ENCODE measurements at places on chromosomes 4 and X.

DNA sequence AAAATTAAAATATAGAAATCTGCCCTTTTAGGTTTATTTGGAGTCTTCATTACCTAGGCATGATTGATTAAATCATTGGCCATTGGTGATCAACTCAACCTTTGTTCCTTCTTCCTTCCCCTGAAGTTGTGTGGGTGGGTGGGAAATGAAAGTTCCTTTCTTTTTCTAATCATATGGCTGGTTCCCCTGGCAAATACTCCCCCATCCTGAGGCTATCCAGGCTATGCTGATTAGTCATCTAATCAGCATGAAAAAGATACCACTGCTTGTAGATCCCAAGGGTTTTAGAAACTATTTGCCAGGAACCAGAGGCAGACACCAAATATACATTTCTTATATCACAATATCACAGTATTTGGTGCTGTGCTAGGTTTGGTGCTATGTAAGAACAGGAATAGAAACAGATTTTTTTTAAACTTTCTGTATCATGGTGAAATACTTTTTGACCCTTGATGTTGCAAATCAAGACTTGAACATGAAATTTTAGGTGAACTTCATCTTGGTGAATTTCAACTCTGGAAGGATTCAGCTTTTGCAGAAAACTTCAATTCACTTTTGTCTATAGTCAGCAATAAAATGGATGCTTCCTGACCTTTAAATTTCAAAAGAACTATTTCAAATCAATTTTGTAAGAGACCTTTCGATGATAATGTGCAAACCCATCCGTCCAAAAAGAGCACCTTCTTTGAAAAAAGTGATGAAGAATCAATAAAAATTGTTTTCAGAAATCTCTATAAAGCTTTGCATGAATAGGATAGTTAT, 71.1 kb downstream of the CCSER1 start:
- no peak for DNase-seq

GRCh38 chrX:151513472-151513871, 50.0 kb upstream of the PASD1 start:
- no peak for DNase-seq

GRCh38 chrX:155767051-155767875, 113.9 kb upstream of the VAMP7 start:
- peak; percentile 1 for DNase-seq

- no peak for DNase-seq
Observed at GRCh38 chrX:113058634-113059033, 218.0 kb upstream of the AMOT start.

- no peak for DNase-seq
Observed at GRCh38 chr4:101824500-101824899, 34.0 kb downstream of the BANK1 start.

DNA sequence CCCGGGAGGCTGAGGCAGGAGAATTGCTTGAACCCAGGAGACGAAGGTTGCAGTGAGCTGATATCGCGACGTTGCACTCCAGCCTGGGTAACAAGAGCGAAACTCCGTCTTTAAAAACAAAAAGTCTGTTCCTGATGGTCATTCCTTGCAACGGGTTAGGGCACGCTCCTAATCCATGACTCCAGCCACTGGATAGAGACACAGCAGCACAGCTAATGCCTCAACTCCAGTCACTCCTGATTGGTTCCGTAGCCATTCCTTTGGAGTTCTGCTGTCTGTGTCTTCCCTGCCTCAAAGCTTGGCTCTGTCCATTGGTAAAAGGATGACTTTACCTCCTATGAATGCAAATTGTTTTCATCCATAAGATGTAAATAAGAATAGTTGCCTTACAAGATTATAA, 44.3 kb upstream of the FAM9A start:
- no peak for DNase-seq

- no peak for DNase-seq
Observed at GRCh38 chr4:173174594-173175012, 6.0 kb downstream of the GALNT7 start.

- DNase-seq = no peak
Observed at GRCh38 chr4:98673288-98673644, 14.9 kb upstream of the TSPAN5 start.

- no peak for DNase-seq
Observed at GRCh38 chr4:92254767-92255442, 48.9 kb upstream of the GRID2 start.

DNA sequence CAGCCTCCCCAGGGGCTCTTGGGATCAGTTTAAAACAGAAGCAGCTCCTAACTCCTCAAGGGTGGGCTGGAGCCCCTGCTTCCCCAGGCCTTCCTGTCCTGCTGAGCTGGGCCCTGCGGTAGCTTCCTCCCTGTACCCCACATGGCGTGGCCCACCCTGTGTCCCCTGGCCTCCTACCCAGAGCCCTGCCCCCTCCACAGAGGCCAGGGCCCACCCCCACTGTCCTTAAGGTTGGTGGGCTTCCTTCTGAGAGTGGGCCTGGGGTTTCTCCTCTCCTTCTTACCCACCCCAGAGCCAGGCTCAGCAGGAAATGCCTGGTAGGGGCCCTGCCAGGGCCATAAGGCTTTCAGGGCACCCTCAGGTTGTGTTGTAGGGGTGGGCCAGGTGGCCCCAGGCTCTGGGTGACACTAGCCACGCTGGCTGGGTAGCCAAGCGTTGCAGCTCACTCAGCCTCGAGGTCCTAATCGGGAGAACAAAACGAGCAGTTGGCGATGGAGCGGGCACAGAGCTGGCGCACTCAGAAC, 11.6 kb downstream of the SH3BP2 start:
- no peak for DNase-seq

- DNase-seq = no peak
Observed at GRCh38 chrX:40147971-40148370, 50.2 kb upstream of the BCOR start.

DNA sequence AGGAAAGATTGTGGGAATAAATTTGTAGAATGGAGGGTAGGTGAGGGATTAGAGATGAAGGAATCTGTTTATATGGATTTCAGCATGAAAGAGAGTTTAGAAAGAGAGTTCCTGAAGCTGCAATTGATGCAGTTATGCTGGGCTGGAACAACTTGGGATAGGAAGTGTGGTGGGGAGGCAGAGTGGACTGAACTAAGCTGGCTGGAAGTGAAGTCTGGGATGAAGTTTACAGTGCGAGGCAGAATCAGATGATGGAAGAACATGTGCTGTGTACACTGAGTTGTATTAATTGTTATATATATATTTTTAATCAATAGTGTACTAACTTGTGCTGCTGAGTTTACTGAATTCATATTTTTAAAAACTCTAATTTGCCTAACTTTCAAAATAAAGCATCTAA, 461.9 kb downstream of the SPRY1 start:
- DNase-seq = no peak

DNA sequence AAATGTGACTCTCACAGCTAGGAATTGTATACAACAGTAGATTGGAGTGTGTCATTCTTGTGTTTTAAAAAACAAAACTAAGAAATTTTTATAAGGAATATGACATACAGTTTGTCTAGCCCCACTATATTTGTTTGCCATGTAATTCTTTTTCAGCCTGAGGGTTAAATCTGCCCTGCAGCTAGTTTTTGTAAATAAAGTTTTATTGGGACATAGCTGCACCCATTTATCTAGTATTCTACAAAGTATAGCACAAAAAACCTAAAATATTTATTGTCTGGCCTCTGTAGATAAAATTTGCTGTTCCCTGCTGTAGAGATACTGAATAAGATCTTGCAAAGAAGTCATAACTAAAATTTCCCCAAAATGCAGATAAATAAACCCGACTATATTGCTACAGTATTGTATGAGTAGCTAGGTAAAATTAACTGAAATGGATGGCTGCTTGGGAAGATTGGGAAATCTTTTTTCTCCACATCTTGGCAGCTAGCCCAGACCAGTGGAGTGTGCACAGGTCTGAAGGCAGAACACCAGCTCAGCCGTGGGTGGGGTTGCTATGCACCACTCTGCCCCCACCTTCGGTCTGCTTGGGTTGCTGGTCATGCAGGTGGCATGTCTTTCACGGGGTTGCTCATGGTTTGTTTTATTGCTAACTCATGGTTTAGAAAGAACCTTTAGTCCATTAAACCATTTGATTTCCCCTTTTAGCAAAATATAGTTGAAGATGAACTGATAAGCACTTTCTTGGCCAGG, 127.9 kb downstream of the KLHL8 start:
- DNase-seq = no peak

DNA sequence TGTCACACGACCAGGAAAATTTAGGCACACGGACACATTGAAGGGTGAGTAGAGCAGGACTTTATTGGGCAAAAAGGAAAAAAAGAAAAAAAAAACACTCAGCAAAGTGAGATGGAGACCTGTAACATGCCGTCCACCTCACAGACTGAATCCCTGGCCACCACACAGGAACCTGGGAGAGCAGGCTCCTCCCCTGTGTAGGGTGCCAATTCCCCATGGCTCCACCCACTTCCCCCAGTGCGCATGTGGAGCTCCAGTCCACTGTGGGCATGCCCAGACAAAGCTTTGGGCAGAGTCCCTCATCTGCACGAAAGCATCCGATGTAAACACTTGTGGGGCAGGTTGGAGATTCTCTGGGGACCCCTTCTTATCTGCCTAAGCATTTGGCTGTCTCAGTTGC, 23.6 kb upstream of the CBR4 start:
- DNase-seq = no peak

GRCh38 chr4:123433573-123433972, 37.0 kb downstream of the SPRY1 start:
- DNase-seq = no peak

GRCh38 chr4:138114434-138114833, 127.7 kb downstream of the SLC7A11 start:
- no peak for DNase-seq

DNA sequence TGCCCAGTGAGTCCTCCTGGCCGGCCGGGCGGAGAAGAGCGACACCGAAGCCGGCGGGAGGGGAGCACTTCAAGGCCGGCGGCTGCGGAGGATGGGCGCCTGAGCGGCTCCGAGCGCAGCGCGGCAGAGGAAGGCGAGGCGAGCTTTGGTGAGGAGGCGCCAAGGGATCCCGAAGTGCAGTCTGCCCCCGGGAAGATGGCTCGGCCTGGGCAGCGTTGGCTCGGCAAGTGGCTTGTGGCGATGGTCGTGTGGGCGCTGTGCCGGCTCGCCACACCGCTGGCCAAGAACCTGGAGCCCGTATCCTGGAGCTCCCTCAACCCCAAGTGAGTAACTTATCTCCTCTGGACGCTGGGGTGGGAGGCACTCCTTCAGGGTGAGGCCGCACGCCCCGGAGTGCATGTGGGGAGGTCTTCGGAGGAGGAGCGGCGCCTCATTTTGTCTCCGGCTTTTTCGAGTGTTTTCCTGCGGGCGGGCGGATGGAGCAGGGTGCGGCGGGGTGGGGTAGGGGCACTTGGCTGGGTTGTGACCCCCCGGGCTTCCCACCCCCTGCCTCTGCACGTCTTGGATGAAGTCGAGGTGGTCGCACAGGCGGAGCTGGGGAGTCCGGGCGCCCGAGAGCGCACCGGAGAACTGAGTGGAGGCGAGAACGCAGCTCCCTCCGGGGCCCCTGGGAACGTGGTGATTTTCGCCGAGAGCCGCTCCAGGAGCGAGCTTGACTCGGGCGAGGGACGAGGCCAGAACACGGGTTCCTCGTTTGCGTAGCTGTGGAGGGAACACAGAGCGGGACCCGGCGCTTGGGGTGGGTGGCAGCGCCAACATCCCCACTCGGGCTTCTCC, 979 bp downstream of the EFNB1 start:
- peak; percentile 8 for DNase-seq

GRCh38 chr4:147515220-147515936, 34.5 kb downstream of the EDNRA start:
- DNase-seq = no peak

DNA sequence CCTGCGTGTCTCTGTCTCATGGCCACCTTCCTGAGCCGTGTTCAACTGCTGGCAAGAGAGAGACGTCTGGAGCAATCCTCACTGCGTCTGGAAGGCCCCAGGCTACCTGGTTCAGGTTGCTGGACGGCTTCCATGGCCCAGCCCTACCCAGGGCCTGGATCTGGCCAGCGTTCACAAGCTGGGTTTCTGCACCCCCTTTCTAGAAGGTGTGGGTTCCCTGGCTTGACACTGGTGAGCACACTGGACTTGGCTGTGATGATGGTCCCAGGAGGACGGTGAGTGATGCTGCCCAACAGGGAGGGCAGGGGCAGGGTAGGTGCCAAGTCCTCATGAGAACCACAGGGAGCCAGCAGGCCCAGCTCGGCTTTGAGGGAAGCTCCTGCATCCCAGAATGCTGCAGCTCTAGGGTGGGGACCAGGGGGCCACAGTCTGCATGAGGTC, 63.4 kb downstream of the HTRA3 start:
- no peak for DNase-seq

GRCh38 chrX:8738588-8739189, 6.8 kb upstream of the ANOS1 start:
- no peak for DNase-seq

DNA sequence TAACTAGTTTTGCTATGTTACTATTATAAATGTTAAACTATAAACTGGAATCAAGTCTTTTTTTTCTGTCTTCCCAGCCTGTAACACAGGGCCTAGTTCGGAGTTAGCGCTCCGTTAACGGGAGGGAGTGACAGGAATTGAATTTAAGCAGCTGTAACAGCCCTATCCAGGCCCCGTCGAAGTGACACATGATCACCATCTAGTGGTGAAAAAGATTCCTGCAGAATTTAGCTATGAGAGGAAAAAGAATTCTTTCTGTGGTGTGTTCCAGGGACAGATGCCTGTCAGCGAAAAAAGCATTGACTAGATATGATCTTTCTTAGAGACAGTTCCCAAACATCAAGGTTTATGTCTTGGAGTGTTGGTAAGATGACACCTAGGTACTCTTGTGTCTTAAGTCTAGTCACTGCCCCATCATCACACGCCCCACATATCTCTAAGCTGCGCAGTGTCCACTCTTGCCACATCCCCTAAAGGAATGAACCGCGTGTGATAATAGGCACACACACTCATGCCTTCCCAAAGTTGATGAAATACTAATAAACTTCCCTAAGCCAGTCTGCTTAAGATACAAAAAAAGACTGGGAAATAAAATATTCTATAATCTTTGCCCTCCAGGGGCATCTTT, 2.1 kb downstream of the GAB3 start:
- no peak for DNase-seq

DNA sequence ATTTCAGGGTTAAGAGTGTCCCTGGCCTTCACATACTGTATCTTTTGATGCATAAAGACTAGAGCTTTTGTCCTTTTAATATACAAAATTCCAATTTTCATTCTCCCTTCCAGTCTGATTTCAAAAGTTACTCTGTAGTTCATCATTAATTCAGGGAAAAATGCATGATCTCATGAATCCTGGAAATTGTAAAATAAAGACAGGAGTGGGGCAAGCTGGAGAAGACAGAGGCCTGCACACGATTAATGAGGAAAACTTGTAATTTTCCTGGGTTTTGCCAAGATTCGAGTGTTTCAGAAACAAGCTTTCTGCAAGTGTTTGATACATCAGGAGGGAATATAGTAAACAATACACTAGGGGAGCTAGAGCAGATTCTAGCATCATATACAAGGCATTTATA, 947.9 kb downstream of the FAT4 start:
- no peak for DNase-seq

GRCh38 chr4:155478336-155478835, 101.6 kb upstream of the MAP9 start:
- DNase-seq = no peak

GRCh38 chrX:41621222-41621723, 67.5 kb upstream of the GPR34 start:
- no peak for DNase-seq

GRCh38 chr4:140130677-140131076, 23.3 kb downstream of the MAML3 start:
- DNase-seq = no peak

All from stimulated activated CD4-positive, alpha-beta T cell treated with anti-CD3 and anti-CD28 coated beads, TNF-alpha, amount 100 ng/mL, for 24 hours (primary cell).